Neural crest cell (in vitro differentiated cells): ENCODE measurements at places on chromosomes 4 and X. TPM values are rescaled to one million over a fixed set of nuclear protein-coding genes. Genes with fewer than 3 reads are reported as not detected.

IL15 gene
- total RNA-seq = not detected in 2 replicates

GRCh38 chr4:6658597-6659075, 18.2 kb downstream of the MRFAP1 start:
- H3K27ac ChIP-seq = no peak overlapping the region
- no peaks in the 10 kb centered on the region for H3K36me3 ChIP-seq
- no peak for DNase-seq
- no peak overlapping the region for H3K4me3 ChIP-seq
- H3K27me3 ChIP-seq = peaks cover 17% of the 10 kb centered on the region
- no peaks in the 10 kb centered on the region for H3K4me1 ChIP-seq

- peaks cover 20% of the 10 kb centered on the region for H3K36me3 ChIP-seq
- no peak overlapping the region for H3K4me3 ChIP-seq
- H3K27ac ChIP-seq = peak overlapping the region; percentile 73
- H3K4me1 ChIP-seq = peaks cover 35% of the 10 kb centered on the region
- no peak for DNase-seq
- H3K27me3 ChIP-seq = no peaks in the 10 kb centered on the region
Observed at GRCh38 chr4:110088670-110089069, 109.7 kb downstream of the ELOVL6 start.

- H3K4me3 ChIP-seq = no peak overlapping the region
- H3K27me3 ChIP-seq = no peaks in the 10 kb centered on the region
- H3K27ac ChIP-seq = no peak overlapping the region
- no peak for DNase-seq
Observed at GRCh38 chr4:114649908-114650307, 51.3 kb downstream of the UGT8 start.

DNA sequence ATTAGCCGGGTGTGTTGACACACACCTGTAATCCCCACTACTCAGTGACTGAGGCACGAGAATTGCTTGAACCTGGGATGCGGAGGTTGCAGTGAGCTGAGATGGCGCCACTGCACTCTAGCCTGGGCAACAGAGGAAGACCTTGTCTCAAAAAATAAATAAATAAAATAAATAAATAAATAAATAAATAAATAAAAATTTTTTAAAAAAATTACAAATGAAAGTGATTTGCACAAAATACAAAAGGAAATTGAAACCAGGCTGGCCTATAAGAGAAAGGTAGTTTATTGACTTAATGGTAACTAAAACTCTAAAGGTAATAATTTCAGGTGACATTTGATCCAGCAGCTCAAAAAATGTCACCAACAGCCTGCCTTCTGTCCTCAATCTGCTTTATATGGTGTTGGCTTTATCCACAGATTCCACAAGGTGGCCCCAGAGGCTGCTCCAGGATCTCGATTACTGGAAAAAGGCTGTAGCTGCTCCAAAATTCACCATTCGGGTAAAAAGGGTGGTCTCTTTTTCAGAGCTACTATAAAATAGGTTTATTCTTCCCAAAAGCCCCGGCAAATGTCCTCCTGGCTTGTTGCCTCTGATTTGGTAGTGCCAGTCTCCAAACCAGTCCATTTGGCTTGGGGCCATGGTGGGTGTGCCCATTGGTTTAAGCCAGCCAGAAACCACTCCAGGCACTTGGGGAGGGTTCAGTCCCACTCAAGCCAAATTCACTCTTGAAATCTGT, 61.4 kb upstream of the TRIM2 start:
- DNase-seq = peak; percentile 61
- no peak overlapping the region for H3K27ac ChIP-seq
- peaks cover 33% of the 10 kb centered on the region for H3K4me1 ChIP-seq
- no peak overlapping the region for H3K4me3 ChIP-seq

DNA sequence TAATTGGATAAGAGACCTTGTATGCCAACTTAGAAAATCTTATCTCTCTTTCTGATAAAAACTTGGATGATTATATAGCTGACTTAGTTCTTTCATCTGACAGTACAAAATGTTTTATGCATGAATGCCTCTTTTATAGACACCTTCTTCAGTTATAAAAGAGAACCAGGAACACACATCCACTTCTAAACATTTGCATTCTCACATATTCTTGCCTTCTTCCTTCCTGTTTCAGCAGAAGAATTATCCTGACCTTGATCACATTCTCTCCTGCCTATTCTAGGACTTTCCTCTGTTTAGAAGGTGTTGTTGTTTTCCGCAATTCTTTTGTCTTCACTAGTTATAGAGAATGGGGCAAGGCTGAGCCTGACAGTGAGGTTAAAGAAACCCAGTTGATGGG, 80.9 kb downstream of the LARP7 start:
- no peak for DNase-seq
- no peak overlapping the region for H3K4me3 ChIP-seq
- H3K27me3 ChIP-seq = peaks cover 8% of the 10 kb centered on the region
- H3K36me3 ChIP-seq = no peaks in the 10 kb centered on the region

DNA sequence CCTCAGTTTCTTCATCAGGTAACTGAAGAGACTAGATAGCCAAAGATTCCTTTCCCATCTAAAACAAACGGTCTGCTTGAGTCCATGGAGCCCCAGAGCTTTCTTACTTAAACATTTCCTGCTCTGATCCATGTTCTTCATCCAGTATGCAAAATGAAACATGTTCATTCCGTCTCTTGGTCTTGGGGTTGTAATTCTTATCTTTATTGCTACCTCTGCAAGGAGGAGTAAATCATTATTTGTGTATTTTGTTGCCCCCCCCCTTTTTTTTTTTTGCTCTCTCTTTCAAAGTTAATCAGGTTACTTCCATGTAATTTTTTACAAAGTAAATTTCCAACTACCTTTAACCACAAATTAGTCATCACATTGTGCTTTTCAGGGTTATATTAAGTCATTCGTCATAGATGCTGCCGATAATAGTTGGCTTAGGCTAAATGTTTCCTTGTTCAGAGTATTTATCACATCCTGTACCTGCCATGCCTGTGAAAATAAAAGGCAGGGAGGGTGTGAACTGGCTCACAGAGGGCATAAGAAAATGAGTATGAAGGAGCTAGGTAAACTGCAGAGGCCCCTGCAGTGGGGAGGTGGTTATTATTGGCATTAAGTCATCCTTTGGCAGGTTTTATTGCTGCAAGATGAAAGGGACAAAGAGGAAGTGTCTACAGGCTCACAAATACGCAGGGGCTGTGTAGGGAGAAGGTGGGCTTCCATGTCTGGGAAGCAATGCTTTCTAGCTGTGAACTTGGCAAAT, 76.7 kb upstream of the HS3ST1 start:
- no peak overlapping the region for H3K4me3 ChIP-seq
- H3K27me3 ChIP-seq = no peaks in the 10 kb centered on the region
- no peak for DNase-seq

DNA sequence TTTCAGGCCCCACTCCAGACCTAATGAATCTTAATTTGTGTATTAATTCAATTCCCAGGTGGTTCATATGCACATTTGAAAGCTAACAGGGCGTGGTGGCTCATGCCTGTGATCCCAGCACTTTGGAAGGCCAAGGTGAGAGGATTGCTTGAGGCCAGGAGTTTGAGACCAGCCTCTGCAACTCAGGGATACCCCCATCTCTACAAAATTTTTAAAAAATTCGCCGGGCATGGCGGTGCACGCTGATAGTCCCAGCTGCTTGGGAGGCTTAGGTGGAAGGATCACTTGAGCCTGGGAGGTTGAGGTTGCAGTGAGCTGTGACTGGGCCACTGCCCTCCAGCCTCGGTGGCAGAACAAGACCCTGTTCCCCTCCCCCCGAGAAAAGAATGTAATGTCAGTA, 31.2 kb downstream of the ADD1 start:
- no peaks in the 10 kb centered on the region for H3K27me3 ChIP-seq
- DNase-seq = no peak
- no peak overlapping the region for H3K4me3 ChIP-seq
- H3K27ac ChIP-seq = no peak overlapping the region

MAD2L1 gene
- total RNA-seq = 90.2 and 94.5 TPM in 2 replicates

DNA sequence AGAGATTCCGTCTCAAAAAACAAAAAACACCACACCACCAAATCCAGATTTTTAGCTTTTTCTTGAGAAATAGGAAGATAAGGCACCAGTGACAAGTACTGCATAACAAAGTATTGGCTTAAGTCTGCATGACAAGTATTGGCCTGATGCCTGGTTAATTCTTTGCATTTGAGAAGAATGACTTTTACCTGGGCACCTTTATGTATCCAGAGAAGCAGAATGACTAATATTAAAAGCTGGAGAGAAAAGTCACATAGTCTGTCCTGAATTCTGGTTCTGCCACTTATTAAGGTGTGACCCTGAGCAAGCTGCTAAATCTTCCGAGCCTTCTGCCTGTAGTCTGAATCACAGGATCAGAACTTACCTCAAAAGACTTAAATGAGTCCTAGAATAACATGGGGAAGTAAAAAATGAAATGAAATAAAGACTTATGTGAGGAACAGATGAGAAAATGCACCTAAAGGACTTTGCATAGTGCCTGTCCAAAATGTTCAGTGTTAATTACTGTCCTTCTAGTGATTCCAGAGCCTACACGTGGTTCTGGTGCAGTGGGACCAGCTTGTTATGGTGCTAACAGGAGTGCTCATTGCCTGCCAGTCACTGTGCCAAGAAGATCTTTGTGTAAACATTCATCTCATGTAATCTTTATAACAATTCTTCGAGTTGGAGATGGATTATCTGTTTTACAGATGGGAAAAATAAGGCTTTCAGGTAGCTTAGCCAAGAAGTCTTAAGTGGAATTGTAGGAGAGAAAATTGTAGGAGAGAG, 31.6 kb downstream of the UGDH start:
- DNase-seq = no peak
- H3K27me3 ChIP-seq = no peaks in the 10 kb centered on the region
- no peaks in the 10 kb centered on the region for H3K4me1 ChIP-seq
- H3K4me3 ChIP-seq = no peak overlapping the region
- peak overlapping the region; percentile 24 for H3K27ac ChIP-seq

DNA sequence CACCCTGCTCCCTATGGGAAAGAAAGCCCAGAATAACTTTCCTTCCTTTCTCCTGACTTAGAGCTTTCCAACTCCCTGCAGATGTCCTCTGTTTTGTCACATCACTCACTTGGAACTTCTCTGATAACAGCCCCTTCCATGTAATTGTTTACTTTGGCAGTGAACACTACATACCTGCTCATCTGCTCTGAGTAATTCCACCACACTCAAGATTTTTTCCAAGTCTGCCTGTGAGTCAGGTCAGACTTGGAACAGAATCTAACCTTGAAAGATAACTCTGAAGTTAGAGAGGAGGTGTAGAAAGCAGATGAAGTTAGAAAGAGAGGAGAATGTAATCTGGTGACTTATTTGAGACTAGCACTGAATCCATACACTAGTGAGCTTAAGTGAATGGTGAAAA, 7.4 kb downstream of the MAGEB10 start:
- H3K27me3 ChIP-seq = no peaks in the 10 kb centered on the region
- H3K4me1 ChIP-seq = no peaks in the 10 kb centered on the region
- no peak overlapping the region for H3K4me3 ChIP-seq
- H3K27ac ChIP-seq = no peak overlapping the region

DNA sequence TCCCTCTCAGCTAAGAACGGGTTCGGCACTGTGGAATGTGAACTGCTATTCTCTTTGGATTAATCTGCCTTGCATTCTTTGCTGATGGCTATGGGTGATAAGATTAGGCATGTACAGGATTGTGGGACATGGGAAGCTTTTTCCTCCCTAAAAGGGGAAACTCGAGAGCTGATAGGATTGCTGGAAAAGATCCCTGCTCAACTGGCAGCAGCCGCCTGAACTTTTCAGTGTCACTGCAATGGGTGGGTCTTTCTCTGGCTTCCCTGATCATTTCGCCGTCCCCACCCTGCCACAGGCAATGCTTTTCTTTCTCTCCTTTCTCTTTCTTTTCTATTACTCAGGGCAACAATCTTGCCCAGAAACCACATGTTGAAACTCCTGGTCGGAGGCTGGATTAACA, 20.5 kb downstream of the PAGE2 start:
- no peak for DNase-seq
- H3K36me3 ChIP-seq = no peaks in the 10 kb centered on the region
- no peak overlapping the region for H3K4me3 ChIP-seq
- no peak overlapping the region for H3K27ac ChIP-seq
- H3K27me3 ChIP-seq = no peaks in the 10 kb centered on the region

DNA sequence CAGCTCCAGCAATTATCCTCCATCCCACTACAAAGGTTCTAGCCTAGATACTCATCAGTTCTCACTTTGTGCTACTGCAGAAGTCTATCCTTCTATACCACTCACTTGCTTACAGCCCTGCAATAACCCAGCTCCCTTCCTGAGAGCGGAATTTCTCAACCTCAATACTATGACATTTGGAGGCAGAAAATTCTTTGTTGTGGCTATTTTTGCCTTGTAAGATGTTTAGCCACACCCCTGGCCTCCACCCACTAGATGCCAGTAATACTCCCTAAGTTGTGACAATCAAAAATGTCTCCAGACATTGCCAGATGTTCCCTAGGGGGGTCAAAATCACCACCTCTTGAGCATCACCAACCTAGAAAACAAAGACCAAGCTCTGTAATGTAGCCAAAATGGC, 149.5 kb downstream of the QDPR start:
- H3K27ac ChIP-seq = no peak overlapping the region
- H3K4me3 ChIP-seq = no peak overlapping the region
- no peaks in the 10 kb centered on the region for H3K36me3 ChIP-seq
- no peaks in the 10 kb centered on the region for H3K27me3 ChIP-seq

DNA sequence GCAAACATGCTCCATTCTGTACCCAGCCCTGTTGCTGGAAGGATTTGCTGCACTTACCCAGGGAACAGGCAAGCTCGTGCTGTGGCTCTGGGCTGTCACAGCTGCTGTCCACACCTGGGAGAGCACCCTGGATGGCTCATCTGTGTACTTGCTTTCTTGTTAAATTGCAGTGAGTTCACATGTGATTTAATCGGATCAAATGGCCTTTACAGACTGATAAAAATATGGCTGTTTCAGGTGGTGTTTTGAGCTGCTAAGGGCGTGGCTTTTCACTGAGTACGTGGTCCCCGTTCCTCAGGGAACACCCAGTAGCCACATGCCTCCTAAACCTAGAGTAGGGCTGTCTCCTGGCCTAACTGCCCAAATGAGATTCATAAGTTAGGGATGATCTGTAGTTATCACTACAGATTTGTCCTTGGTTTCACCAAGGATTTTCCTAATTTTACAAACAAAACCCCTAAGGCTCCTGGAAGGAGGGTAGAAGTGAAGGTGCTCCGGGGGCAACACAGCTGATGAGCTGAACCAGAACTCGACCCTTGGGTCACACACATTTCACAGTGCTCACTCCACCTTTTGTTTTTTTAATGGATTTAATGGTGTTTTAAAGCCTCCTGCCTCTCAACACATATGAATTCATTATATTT, 13.7 kb downstream of the KLKB1 start:
- H3K27me3 ChIP-seq = no peaks in the 10 kb centered on the region
- no peaks in the 10 kb centered on the region for H3K36me3 ChIP-seq
- no peak for DNase-seq
- no peaks in the 10 kb centered on the region for H3K4me1 ChIP-seq

DNA sequence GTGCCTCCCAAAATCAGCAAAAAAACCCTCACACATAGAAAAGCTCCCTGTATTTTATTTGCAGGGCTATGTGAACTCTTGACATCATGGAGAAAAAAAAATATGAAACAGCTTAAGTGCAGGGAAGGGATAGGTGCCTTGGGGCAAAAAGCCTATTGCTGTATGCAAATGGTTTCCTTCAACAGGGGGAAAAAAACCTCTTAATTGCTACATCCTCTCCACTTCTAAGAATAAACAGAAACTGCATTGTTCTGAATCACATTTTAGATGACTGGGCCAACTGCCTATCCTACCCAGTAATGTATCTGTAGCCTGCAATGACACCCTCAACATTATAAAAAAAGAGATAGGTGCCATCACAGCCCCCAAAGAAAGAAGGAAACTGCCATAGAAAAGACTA, 229.4 kb upstream of the GALNTL6 start:
- H3K4me3 ChIP-seq = no peak overlapping the region
- DNase-seq = no peak
- no peak overlapping the region for H3K27ac ChIP-seq
- peaks cover 17% of the 10 kb centered on the region for H3K4me1 ChIP-seq
